B cell (primary cell): ENCODE measurements at places on chromosomes 3 and 15. TPM values are rescaled to one million over a fixed set of nuclear protein-coding genes. Genes with fewer than 3 reads are reported as not detected.

GRCh38 chr3:155204851-155205250 is 88.6 kb downstream of the STRIT1 start:
- DNase-seq, result no peak

DNA sequence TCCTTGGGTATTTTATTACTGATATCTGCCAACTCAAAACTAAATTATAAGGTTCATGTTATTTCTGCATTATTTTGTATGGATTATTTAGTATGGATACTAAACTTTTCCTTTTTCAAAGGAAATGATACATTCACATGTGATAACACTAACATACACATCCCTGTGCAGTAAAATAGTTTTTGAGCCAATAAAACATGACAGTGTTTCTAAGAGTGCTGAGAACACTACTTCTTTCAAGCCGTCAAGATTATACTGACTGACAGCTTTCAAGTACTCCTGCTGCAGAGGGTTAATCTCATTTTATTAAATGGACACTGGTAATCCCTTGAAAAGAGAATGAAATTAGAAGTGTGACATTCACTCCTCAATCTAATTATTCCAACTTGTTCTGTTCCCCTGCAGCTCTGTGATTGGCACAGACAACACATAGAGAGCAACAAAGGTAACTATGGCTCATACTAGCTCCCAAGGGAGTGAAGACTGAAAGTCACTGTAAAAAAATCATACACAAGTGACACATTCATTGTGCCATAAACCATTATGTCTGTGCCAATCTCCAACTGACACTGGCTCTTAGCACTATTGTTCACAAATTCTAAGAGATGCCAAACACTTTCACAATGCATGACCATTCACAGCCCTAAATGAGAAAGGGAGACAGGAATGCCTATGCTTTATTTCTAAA is 468.6 kb downstream of the SHQ1 start:
- DNase-seq, result no peak

RHO gene
- total RNA-seq, result 0.10 TPM in 1 of 2 replicates, not detected in the other

PYGO1 gene
- total RNA-seq, result 0.02 TPM in 1 of 2 replicates, not detected in the other

- DNase-seq, result no peak
Measured at GRCh38 chr3:65473736-65474135, 565.0 kb downstream of the MAGI1 start.

TEX9 gene
- total RNA-seq, result 41.8 and 43.1 TPM in 2 replicates

- DNase-seq, result no peak
Measured at GRCh38 chr3:167162083-167162482, 218.0 kb downstream of the ZBBX start.

DNA sequence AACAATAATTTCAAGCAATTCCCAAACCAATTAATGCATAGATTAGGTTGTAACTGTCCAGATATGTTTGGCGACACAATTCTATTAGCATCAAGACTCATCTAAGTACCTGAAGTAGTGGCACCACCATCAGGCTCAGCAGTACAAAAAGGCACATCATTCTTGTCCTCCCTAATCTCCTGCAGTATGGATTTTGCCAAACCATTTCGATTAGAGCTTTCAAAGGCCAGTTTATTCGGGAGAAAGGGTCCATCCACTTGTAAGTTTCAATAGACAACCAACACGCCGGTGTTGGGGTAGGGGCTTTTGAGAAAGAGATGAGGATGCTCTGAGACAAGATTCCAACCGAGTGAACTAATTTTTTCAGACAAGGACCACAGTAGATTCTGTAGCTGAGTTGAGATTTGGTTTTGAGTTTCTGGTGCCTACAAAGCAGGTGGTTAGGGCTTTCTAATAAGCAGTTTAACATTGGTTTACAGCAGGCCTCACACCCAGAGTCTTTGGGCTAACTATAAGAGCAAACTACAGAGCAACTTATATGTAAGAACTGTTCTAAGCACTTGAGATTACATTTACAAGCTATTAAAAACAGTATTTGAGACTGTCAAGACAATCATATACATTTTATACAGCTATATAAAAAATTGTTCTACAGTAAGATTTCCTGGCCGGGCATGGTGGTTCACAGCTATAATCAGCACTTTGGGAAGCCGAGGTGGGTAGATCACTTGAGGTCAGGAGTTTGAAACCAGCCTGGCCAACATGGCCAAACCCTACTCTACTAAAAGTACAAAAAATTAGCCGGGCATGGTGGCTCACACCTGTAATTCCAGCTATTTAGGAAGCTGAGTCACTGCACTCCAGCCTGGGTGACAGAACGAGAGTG is 4.5 kb downstream of the RPL22L1 start:
- no peak for DNase-seq

ZPLD1 gene
- not detected in 2 replicates for total RNA-seq

RAB6B gene
- total RNA-seq, result not detected in 2 replicates

DNA sequence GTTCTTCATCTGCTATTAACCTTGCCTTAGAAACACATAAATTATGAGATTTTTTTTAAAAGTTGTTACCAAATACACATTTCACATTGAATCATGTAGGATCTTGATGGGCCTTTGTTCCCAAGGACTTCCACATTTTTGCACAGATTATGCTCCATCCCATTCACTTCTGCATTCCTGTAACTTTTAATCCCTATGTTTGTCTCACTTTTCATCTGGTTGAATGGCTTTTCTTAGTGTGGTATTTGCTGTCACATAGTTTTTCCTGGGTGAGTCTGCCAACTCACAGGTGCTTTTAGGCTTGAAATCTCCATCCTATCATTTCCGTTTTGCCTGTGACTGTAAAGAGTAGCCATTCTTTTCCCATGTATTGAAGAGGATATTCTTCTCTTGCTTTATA is 297.2 kb upstream of the TPRG1 start:
- no peak for DNase-seq

- DNase-seq, result no peak
Measured at GRCh38 chr3:17501745-17502144, 240.7 kb downstream of the TBC1D5 start.

GRCh38 chr3:72533591-72534473 is 314.4 kb downstream of the SHQ1 start:
- DNase-seq, result peak; percentile 38

- no peak for DNase-seq
Measured at GRCh38 chr15:62512904-62513303, 347.8 kb upstream of the C2CD4B start.

GRCh38 chr3:127706312-127706711 is 33.6 kb downstream of the ABTB1 start:
- DNase-seq, result no peak

TGM4 gene
- total RNA-seq, result not detected in 2 replicates

CCK gene
- total RNA-seq, result not detected in 2 replicates

STX19 gene
- not detected in 2 replicates for total RNA-seq

STAC gene
- not detected in 2 replicates for total RNA-seq

SLC28A1 gene
- total RNA-seq, result not detected in 2 replicates

GRCh38 chr3:43372007-43372740 is 85.8 kb downstream of the SNRK start:
- DNase-seq, result no peak

- no peak for DNase-seq
Measured at GRCh38 chr15:77482570-77482969, 61.9 kb downstream of the HMG20A start.

DNA sequence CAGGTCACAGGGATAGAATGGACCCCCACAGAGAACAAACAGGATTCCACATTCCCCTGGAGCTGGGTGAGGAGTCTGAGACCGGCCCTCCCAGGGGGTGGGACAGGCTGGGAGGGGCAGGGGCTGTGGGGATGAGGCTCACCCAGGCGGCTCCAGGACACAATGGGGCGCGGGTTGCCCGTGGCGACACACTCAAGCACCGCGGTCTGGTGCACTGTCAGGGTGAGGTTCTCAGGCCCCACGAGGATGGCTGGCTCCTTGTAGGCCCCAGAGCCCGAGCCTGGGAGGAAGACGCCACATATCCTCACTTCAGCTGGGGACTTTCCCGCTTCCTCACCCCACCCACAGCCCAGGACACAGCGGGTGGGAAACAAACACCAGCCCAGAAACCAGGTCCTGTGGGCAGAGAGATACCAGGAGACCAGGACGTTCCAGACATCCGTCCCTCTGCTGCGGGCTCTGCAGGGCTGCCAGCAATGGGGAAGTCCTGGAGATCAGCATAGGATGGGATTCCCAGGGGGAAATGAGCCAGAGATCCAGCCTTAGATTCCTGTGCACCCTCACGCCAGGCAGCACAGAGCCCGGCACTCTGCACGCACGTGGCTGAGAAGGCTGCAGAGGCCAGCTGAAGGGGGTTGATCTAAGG is 30.2 kb downstream of the RNU5B-1 start:
- no peak for DNase-seq

GRCh38 chr15:100680726-100681125 is 78.3 kb downstream of the ASB7 start:
- DNase-seq, result no peak

GRCh38 chr3:78919021-78919755 is 848.6 kb downstream of the ROBO1 start:
- DNase-seq, result no peak

BOC gene
- 0.12 and 0.78 TPM in 2 replicates for total RNA-seq

- no peak for DNase-seq
Measured at GRCh38 chr3:13927295-13927694, 47.4 kb upstream of the WNT7A start.

GRIP2 gene
- not detected in 2 replicates for total RNA-seq

GRCh38 chr15:35181538-35181937 is 96.4 kb upstream of the NANOGP8 start:
- DNase-seq, result no peak

DNA sequence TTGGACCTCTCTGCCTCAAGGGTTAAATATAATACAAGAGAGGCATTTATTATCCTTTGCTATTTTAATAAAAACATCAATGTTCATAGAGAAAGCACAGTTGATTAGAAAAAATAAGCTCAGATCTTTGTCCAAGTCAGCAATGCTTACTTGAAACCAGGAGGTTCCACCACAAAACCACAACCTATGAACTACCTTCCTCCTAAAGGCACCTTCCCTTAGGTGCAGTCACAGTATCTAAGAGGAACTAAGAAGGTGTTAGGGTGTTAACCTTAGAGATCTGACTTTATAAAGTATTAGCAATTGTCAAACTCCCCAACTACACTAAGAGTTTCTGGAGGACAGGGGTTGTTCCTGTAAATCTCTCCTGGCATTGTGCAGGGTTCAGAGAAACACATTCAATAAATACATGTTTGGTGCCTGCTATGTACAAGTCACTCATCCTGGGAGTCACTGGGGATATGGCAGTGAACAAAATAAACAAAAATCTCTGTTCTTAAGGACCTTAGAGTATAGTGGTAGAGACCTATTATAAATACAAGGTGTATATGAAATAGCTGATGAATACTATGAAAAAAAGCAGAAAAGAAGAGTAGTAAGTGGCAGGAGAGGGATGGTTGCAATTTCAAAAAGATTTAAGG is 208.6 kb downstream of the NFKBIZ start:
- peak; percentile 80 for DNase-seq

- DNase-seq, result no peak
Measured at GRCh38 chr3:107142786-107143575, 234.3 kb upstream of the CCDC54 start.

GRCh38 chr3:136465296-136465695 is 215.2 kb downstream of the PCCB start:
- DNase-seq, result no peak

GRCh38 chr3:81436182-81436581 is 325.3 kb downstream of the GBE1 start:
- no peak for DNase-seq

GRCh38 chr15:73955326-73955725 is 29.1 kb downstream of the LOXL1 start:
- DNase-seq, result no peak

DNA sequence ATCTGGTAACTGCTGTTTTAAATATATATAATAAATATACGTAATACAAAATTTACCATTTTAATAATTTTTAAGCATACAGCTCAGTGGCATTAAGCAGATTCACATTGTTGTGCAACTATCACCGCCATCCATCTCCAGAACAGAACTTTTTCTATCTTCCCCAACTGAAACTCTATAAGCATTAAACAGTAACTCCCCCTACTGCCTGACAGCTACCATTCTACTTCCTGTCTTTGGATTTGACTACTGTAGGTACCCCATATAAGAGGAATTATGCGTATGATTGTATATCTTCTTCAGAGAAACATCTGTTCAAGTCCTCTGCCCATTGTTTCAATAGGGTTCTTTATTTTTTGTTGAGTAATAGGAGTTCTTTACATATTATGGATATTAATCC is 36.8 kb downstream of the EID1 start:
- DNase-seq, result no peak

GRCh38 chr15:40808861-40809450 is 1.7 kb upstream of the DNAJC17 start:
- no peak for DNase-seq

DNA sequence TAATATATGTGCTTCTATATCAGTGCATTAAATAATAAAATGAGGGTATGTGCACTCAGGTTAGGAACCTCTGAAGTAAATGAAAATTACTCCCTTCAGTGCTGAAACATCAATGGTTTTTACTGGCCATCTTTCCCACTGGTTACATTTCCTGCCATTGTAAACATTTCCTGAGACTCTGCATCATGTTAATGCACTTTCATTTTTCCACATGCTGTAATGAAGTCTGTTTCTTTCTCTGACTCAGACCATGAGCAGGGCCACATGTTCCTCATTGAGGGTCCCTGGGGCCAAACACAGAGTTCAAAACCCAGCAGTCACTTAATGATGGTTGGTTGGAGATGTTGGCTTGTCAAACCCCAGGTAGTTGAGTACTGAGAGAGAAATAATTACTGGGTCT is 15.3 kb downstream of the FAM3D start:
- no peak for DNase-seq

SLC6A11 gene
- total RNA-seq, result not detected in 2 replicates

- no peak for DNase-seq
Measured at GRCh38 chr15:44633603-44634002, 29.9 kb downstream of the SPG11 start.

DNA sequence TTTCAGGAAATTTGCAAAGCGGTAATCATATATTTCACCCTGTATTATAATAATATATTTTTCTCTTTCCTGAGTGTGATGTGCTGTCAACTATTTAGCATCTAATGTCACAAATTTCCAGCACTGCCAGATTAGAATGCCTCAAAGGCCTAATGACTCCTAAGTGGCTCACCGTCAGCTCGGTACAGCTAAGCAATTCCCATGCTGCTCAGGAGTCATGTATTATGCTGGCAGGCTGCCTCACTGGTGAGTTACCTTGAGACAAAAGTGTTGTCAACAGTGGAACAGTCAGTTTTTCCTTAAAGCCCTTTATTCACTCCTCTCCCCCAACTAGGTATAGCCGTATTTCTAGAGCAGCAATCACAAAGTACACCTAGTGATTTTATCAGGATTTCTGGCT is 83.6 kb downstream of the NSUN3 start:
- DNase-seq, result no peak

DNA sequence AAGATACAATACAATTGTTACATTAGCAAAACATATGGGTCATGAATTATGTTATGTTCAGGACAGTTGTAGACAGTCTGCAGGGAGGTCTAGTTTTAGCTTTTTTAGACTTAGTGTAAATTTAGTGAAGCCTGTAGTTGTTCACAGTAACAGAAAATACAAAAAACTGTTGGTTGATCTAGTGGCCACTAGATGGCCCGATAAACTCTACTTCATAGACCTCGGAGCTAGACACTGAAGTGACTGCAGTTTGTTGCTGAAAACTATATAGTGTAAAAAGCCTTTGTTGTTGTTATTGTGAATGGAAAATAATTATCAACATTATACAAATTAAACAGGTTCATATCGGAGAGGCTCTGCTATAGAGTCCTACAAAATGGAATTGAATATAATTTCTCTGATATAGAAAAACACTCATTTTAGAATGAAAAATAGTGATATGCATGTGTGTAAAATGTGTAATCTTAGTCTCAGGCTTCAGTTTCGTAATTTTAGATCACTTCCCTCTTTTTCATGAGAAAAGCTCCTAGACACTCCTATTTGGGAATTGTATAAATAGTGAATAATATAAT is 18.3 kb downstream of the MAGEL2 start:
- no peak for DNase-seq

GRCh38 chr3:172466553-172467130 is 18.4 kb upstream of the GHSR start:
- DNase-seq, result no peak
